ENCODE measurements at places on chromosomes 1 and 21. TPM values are rescaled to one million over a fixed set of nuclear protein-coding genes. Genes with fewer than 3 reads are reported as not detected.

Gene HTR6
- total RNA-seq = not detected

GRCh38 chr1:206111271-206111927 lies 5.8 kb downstream of the AVPR1B start:
- H3K4me3 ChIP-seq = no peak overlapping the region
- no peak overlapping the region for H3K27ac ChIP-seq
- no peaks in the 10 kb centered on the region for H3K4me1 ChIP-seq
- DNase-seq = no peak
- H3K27me3 ChIP-seq = peaks cover 28% of the 10 kb centered on the region
- no peaks in the 10 kb centered on the region for H3K36me3 ChIP-seq

GRCh38 chr1:27076803-27077202 lies 64.2 kb upstream of the TENT5B start:
- H3K27ac ChIP-seq = no peak overlapping the region
- H3K36me3 ChIP-seq = no peaks in the 10 kb centered on the region
- H3K4me1 ChIP-seq = no peaks in the 10 kb centered on the region
- DNase-seq = no peak
- peaks cover 6% of the 10 kb centered on the region for H3K27me3 ChIP-seq

DNA sequence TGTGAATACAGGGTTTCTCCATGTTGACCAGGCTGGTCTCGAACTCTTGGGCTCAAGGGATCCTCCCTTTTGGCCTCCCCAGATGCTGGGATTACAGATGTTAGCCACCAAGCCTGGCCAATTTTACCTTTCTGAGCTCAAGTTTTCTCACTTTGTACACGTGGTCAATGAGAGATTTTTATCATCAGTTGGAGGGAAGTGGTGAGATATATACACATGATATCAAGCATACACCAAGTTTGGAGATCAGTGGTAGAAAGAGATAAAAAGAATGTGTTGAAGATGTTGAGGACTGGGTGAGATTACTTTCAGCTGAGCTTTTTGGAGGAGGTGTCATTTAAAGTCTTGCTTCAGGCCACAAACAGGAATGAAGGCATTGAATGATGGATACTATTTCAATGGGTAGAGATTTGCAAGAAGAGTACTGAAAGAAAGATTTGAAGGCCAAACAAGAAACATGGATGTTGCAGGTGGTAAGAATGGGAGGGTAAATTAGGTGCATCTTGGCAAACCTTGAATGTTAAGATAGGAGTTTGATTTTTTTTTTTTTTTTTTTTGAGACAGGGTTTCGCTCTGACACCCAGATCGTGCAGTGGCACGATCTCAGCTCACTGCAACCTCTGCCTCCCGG lies 3.0 kb upstream of the SESN2 start:
- peak overlapping the region; percentile 29 for H3K4me3 ChIP-seq
- peaks cover 45% of the 10 kb centered on the region for H3K4me1 ChIP-seq
- peak; percentile 41 for DNase-seq
- peaks cover 10% of the 10 kb centered on the region for H3K36me3 ChIP-seq
- peak overlapping the region; percentile 89 for H3K27ac ChIP-seq

Gene OR2T3
- total RNA-seq = not detected

DNA sequence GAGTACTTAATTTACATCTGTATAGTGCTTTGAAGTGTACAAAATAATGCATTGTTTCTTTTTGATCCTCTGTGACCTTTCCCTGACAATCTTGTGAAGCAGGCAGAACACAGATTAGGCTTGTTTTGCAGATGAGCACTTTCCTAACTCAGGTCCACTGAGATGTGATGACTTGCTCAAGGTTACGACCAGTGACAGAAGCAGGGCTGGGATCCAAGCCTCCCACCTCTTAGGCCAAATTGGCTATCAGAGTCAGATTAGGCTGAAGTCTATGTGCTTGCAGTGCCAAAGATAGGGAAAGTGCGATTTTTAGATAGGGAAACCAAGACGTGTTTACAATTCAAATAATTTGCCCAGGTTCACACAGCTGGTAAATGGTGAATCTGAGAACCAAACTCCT lies 147.3 kb downstream of the OMA1 start:
- peaks cover 3% of the 10 kb centered on the region for H3K27me3 ChIP-seq
- no peaks in the 10 kb centered on the region for H3K4me1 ChIP-seq
- no peaks in the 10 kb centered on the region for H3K36me3 ChIP-seq
- no peak for DNase-seq
- no peak overlapping the region for H3K27ac ChIP-seq

GRCh38 chr1:99674115-99675064 lies 28.5 kb downstream of the PALMD start:
- H3K27ac ChIP-seq = no peak overlapping the region
- no peak for DNase-seq
- no peaks in the 10 kb centered on the region for H3K36me3 ChIP-seq
- H3K4me3 ChIP-seq = no peak overlapping the region
- H3K27me3 ChIP-seq = peaks cover 25% of the 10 kb centered on the region
- H3K4me1 ChIP-seq = no peaks in the 10 kb centered on the region

- no peak for DNase-seq
- no peak overlapping the region for H3K4me3 ChIP-seq
- no peaks in the 10 kb centered on the region for H3K36me3 ChIP-seq
- H3K4me1 ChIP-seq = no peaks in the 10 kb centered on the region
- H3K27me3 ChIP-seq = no peaks in the 10 kb centered on the region
Observed at GRCh38 chr1:239058190-239058589, 328.2 kb upstream of the CHRM3 start.

DNA sequence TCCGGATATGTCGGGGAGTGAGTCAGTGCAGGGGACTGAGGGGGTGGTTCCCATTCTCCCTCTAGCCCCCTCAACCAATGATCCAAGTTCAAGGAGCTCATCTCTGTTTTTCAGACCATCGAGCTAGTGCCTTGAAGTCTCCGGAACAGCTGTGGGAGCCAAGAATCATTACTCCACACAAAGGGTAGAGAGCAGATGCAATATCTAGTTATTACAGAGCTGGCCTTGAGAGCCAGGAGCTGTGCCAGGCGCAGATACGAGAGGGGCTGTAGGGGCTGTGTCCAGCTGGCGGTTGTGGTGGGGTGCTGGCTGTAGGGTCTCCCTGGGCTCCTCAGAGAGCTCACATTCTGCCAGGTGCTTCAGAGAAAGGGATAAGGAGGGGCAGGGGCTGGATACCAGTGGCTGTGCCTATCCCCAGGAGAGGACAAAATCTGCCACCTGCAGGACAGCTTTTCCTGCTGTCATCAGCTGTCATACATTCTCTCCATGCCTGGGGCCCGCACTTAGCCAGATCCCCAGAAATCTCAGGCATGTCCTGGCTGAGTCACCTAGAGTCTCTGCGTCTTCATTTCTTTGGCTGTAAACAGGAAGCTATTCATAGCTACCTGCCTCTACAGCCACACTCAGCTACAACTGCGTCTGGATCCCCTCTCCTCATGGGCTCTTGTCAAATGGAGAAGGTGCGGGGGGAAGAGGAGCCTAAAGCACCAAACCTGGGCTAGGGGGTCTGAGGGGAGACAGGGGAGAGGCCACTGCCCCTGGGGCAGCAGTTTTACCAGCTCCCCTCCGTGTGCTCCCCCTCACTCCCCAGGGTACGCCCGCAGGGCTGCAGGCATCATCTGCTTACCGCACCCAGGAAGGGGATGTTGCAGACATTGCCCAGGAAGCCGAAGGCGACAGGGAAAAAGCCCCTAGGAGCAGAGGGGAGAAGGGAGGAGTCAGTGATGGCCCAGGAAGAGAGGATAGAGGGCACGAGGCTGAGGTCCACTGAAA lies 2.4 kb upstream of the KISS1 start:
- H3K27me3 ChIP-seq = peaks cover 7% of the 10 kb centered on the region
- H3K4me3 ChIP-seq = no peak overlapping the region
- H3K36me3 ChIP-seq = no peaks in the 10 kb centered on the region
- H3K27ac ChIP-seq = no peak overlapping the region
- no peak for DNase-seq

DNA sequence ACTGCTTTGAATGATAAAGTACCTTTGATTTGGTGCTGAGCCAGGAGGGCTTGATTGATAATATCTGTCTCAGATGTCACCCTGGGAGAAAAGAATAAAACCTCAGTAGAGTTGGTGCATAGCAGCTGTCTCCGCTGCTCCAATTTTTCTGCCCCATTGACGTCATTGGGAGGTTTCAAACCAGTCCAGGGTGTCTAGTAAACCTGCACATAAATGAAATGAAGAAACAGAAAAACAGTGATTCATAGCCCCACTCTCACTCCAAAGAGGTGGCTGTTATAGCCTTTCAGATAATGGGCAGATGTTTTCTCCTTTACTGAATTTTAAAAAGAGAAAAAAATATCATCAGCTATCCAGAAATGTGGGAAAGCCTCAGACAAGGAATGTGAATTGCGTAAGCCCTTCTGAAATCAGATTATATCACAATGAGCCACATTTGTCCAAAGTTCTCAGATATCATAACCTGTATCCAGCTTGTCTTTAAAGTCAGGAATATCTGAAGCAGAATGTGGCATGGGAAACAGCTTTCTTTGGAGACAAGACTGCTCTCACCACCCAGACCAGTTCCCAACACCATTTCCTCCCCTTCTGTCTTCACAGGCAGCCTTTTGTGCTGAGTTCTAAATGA lies 351.3 kb upstream of the SGIP1 start:
- H3K27ac ChIP-seq = peak overlapping the region; percentile 28
- DNase-seq = peak; percentile 44
- no peaks in the 10 kb centered on the region for H3K36me3 ChIP-seq
- no peak overlapping the region for H3K4me3 ChIP-seq

Gene ZNF496
- total RNA-seq = 22.0 TPM

Gene GBP1
- 146 TPM for total RNA-seq

Gene C1orf141
- total RNA-seq = not detected

Gene LYST
- total RNA-seq = 28.6 TPM

Gene FAM163A
- total RNA-seq = not detected

Gene NFIA
- total RNA-seq = 0.66 TPM

Gene LIN9
- 13.3 TPM for total RNA-seq

DNA sequence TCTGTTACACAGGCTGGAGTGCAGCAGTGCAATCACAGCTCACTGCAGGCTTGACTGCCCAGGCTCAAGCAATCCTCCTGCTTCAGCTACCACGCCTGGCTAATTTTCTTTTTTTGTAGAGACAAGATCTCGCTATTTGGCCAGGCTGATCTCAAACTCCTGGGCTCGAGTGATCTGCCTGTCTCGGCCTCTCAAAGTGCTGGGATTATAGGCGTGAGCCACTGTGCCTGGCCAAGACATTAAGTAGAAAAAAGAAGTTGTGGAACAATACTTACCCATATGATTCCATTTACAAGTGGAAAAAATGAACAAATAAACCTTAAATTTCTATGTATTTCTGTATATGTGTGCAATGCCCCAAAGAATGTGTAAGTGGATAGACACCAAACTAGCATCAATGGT lies 30.3 kb upstream of the ID3 start:
- H3K4me1 ChIP-seq = peaks cover 65% of the 10 kb centered on the region
- no peaks in the 10 kb centered on the region for H3K36me3 ChIP-seq
- H3K4me3 ChIP-seq = no peak overlapping the region
- no peak overlapping the region for H3K27ac ChIP-seq
- H3K27me3 ChIP-seq = no peaks in the 10 kb centered on the region
- no peak for DNase-seq

- H3K27me3 ChIP-seq = no peaks in the 10 kb centered on the region
- DNase-seq = no peak
- no peaks in the 10 kb centered on the region for H3K36me3 ChIP-seq
- no peaks in the 10 kb centered on the region for H3K4me1 ChIP-seq
Observed at GRCh38 chr1:57550092-57550491, 126.2 kb upstream of the DAB1 start.

DNA sequence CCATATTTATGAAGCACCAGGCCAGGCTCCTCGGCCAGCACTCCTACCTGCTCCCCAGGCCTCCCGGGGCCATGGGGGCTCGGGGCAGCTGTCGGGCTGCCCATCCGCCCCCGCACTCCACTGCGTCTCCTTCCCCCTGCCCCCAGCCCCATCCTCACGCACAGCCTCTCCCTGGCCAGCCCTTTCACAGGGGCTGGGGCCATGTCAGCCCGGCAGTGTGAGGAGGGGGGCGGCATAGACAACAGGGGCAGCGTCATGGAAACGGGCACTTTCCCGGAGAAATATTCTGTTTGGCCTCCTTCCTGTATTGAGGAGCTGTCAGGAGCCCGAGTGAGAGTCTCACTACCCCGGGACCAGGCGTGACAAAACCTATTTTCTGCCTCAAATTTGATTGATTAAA lies 87.3 kb downstream of the CASZ1 start:
- H3K27me3 ChIP-seq = peaks cover 2% of the 10 kb centered on the region
- H3K4me1 ChIP-seq = no peaks in the 10 kb centered on the region
- no peak overlapping the region for H3K4me3 ChIP-seq
- H3K36me3 ChIP-seq = no peaks in the 10 kb centered on the region

Gene PRRC2C
- 228 TPM for total RNA-seq

Gene NR5A2
- total RNA-seq = not detected

DNA sequence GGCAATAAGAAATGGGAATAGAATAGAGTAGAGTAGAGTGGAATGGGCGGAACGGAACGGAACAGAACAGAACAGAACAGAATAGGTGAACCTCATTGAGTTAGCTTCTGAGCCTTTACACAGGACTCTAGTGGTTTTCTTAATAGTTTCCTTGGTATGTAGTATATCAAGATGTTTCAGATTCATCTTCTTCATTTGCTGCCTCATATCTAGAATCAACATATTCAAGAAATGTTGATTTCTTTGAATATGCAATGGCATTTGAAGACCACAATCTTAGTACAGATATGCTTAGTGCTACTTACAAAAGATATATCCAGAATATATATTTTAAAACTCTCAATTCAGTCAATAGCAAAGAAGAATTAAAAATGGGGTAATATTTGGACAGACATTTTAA lies 133.8 kb downstream of the TSEN15 start:
- no peak overlapping the region for H3K27ac ChIP-seq
- no peaks in the 10 kb centered on the region for H3K4me1 ChIP-seq
- peaks cover 2% of the 10 kb centered on the region for H3K27me3 ChIP-seq

DNA sequence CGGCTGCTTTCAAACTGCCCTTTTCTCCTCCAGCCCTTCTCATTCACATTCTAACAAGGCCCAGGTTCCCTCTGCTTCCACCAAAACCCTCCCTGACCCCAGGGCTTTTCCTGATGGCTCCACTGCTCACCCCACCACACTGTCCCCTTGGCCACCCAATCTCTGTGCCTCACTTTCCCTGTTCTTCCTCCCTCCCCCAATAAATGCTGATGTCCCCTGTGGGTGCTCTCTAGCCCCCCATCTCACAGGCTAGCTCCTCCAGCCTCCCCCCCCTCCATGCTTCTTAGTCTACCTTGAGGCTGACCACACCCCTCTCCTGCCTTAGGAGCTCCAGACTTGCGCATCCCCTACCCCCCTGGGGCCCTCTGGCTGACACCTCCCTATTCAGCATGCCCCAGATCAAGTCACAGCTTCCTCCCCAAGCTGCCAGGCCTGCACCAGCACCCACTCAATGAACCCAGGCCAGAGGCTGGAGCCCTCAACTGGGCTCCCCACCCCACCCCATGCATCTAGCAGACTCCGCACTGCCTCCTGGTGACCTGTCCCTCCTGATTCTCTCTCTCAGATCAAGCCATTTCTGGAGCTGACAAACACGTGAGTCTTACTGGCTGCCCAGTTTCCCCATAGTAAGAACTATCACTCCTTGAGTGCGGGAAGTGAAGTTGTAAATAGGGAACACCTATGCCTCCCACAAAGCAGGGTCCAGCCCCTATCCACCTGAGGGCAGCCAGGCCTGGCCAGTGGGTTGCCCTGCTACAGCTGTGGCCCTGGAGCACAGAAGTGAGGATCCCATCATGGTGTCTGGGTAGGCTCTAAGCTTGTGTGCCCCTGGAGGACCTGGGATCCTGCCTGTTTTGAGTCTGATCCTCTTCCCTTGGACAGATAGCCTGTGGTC lies 117.9 kb downstream of the DMRTB1 start:
- peaks cover 5% of the 10 kb centered on the region for H3K27me3 ChIP-seq
- no peaks in the 10 kb centered on the region for H3K36me3 ChIP-seq
- H3K27ac ChIP-seq = peak overlapping the region; percentile 33
- peaks cover 10% of the 10 kb centered on the region for H3K4me1 ChIP-seq
- H3K4me3 ChIP-seq = no peak overlapping the region
- no peak for DNase-seq
